ENCODE measurements at places on chromosomes 4 and X.

- DNase-seq: no peak
Observed at GRCh38 chrX:118688935-118689334, 38.5 kb upstream of the IL13RA1 start.

DNA sequence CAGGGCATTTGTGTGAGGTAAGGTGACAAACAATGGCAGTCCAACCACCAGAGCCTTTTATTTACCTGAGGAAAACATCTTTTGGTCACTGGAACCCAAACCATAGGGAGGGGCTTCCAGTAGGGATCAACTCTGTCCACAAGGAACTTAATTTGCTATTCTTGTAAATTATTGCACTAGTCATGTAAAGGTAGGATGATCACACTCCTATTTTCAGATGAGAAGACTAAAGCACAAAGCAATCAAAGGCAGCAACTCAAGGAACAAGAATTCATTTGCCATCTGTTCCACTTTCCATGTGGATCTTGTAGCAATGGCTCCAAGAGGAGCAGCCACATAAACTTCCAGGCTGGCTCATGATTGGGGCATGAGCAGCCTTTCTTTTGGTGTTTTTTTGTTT lies 35.3 kb downstream of the CD99L2 start:
- DNase-seq: no peak

GRCh38 chrX:38426785-38427184 lies 74.4 kb downstream of the OTC start:
- DNase-seq: no peak

- no peak for DNase-seq
Observed at GRCh38 chr4:147480891-147481576, at the start of gene EDNRA. EDNRA (plus strand) TSS chr4:147481097; CDS start chr4:147485682, 4,585 bp downstream.

- DNase-seq: no peak
Observed at GRCh38 chrX:123361371-123361770, 177.3 kb downstream of the GRIA3 start.

DNA sequence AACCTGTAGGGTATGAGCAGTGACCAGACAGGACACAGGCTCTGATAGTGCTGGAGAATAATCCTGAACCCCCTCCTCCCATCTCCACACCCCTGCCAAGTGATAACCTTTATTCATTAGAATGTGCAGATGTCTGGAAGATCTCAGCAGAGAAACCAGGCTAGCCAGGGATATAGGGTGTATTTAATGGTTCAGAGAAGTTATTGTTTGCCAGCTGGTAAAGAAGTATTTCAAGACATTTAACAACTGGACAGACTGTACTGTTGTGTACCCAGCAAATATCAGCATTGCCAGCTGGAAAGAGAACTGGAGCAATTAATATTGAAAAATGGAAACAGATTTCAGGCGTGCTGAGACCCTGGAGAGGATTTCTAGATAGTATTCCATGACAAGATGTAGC lies 94.5 kb downstream of the RASGEF1B start:
- no peak for DNase-seq

GRCh38 chrX:116379854-116380253 lies 56.6 kb upstream of the SLC6A14 start:
- DNase-seq: no peak

GRCh38 chr4:3287271-3287971 lies 5.4 kb upstream of the RGS12 start:
- DNase-seq: no peak

GRCh38 chr4:164847016-164847415 lies 30.0 kb upstream of the APELA start:
- no peak for DNase-seq

GRCh38 chr4:185869427-185869826 lies 57.4 kb upstream of the SORBS2 start:
- DNase-seq: no peak

DNA sequence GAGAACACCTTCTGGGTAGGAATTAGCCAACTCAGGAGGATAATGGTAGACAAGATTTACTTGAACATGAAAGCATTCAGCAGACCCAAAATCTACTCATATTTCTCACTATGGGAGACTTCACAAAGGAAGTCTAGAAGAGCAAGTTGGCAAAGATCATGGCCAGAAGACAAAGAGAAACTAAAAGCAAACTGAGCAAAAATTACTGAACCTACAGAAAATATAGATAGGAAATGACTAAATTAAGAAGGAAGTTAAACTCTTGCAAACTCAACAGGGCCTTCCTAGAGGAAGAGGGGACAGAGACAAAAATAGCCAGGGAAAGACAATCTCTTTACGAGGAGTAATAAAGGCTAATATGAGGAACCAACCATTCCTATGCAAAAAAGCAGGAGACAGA lies 18.7 kb downstream of the CORIN start:
- DNase-seq: no peak
